ENCODE measurements at places on chromosomes 5 and 9.

DNA sequence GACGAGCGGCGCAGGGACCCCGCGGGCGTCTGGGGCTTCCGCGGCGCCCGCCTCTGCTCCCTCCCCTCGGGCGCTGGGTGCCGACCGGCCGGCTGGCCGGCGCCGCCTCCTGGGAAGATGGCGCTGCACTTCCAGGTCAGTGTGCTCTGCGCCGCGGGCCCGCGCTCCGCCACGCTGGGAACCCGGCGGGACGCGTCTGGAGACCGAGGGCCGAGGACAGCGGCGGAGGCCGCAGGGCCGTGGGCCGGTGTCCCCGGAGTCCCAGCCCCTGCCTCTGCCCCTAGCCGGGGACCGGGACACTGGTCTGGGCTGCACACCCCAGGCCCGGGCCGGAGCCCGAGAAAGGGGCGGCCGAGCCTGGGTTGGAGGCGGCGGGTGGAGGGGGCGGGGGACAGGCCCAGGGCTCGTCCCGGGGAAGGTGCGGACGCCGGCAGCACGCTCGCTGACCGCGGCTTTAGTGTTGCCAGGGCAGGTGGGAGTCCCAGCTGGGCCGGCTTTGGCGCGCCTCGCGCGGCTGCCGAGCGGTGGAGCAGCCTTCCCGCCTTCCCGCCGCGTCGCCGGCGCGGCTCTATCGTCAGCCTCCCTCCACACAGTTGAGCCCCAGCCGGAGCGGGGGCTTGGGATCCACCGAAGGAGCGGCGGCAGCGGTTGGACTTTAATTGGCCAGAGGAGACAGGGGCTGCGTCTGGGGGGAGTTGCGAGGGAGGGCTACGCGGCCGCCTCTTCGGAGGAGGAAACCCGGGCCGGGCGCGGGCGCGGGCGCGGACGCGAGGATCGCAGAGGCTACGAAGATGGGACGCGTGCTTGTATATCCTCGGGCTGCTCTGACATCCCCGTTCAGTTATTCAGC is at the start of gene RANBP17:
Gene RANBP17 (plus strand): TSS at position 102 of the 850 bp plus-strand sequence.
- no peak for DNase-seq

- DNase-seq: no peak
Measured at GRCh38 chr9:87300915-87301314, 196.8 kb upstream of the DAPK1 start.

GRCh38 chr9:23005156-23005555 is 558.5 kb downstream of the DMRTA1 start:
- DNase-seq: no peak

- peak; percentile 10 for DNase-seq
Measured at GRCh38 chr9:97740848-97741821, 44.0 kb upstream of the XPA start.

DNA sequence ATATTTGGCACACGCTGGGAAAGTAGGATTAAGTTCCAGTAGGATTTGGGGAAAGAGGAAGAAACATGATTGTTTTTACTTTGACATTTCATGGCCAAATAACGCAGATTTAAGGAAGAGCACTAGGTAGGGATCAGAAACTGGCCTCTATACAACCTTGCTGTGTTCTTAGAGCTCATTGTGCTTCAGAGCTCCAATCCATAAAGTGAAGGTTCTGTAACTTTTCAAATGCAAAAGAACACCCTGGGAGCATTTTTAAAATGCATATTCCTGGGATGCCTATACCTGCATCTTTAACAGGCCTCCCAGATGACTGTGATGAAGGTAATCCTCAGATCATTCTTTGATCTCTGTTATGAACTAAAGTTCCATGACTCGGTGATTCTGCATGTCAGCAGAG is 77.1 kb downstream of the YIPF5 start:
- no peak for DNase-seq

All from activated CD8-positive, alpha-beta memory T cell treated with anti-CD3 and anti-CD28 coated beads for 48 hours (primary cell).